ENCODE measurements at places on chromosomes 3 and 15. TPM values are rescaled to one million over a fixed set of nuclear protein-coding genes. Genes with fewer than 3 reads are reported as not detected.

Gene TRPC1
- 1.4 TPM for total RNA-seq

- H3K4me1 ChIP-seq = peaks cover 2% of the 10 kb centered on the region
- DNase-seq = no peak
- H3K36me3 ChIP-seq = no peaks in the 10 kb centered on the region
- H3K4me3 ChIP-seq = no peak overlapping the region
- no peaks in the 10 kb centered on the region for H3K27me3 ChIP-seq
Observed at GRCh38 chr3:52062505-52062904, 6.1 kb upstream of the DUSP7 start.

DNA sequence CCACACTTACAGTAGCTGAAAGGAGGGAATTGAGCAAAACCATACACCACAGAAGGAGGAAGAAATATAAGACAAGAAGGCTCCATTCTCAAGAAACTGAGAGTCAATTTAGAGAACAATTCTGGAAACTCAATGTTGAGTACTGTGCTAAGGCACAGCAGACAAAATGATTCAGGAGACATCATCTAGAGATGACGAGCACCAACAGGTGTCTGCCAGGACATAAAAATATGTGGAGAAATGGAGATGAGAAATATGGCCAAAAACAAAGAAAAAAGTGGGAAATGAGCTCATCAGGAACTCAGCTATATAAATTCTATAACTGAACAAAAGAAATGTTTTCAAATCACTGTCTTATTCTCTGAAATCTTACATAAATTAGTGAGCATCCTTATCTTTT is 343.7 kb downstream of the ERC2 start:
- peaks cover 9% of the 10 kb centered on the region for H3K27me3 ChIP-seq
- no peak for DNase-seq
- no peaks in the 10 kb centered on the region for H3K36me3 ChIP-seq
- no peak overlapping the region for H3K4me3 ChIP-seq
- H3K27ac ChIP-seq = no peak overlapping the region

- H3K27me3 ChIP-seq = no peaks in the 10 kb centered on the region
- DNase-seq = no peak
Observed at GRCh38 chr3:52150357-52150756, 3.9 kb downstream of the POC1A start.

DNA sequence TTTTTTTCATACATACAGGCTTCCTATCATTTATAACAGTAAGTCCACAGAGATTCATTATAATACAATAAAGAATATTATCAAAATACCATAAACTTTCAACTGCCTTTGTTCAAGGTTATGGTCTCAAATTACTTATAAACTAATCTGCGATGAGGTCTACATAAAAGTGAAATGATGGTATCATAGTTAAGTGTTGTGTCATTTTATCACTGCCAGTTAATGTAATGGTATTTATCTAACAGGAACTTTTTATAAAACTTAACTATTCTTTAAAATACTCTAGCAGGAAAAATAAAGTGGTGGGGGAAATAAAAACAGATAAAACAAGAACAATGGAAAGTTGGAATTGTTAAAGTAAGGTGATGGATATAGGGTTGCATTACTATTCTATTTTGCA is 153.1 kb downstream of the OSBPL10 start:
- DNase-seq = no peak
- no peaks in the 10 kb centered on the region for H3K36me3 ChIP-seq
- no peak overlapping the region for H3K27ac ChIP-seq
- H3K27me3 ChIP-seq = peaks cover 4% of the 10 kb centered on the region
- H3K4me3 ChIP-seq = no peak overlapping the region

DNA sequence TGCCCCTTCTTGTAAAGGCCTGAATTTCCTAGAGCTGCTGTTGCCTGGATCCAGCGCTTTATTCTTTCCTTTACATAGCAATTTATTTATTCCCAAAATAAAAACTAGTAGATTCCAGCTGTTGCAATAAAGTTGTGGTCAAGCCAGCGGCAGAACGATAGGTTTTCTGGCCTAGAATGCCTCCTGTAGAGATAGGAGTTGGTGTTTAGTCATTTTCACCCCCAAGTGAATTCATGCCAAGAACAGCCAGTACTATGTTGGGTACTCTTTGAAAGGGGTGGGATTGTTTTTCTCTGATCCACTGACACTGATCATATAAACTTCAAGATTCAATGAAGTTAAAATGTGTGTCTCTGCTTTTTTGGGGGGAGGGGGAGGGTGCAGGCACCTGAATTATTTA is 69.7 kb downstream of the KLHL25 start:
- H3K27ac ChIP-seq = peak overlapping the region; percentile 29
- H3K36me3 ChIP-seq = peaks cover 86% of the 10 kb centered on the region
- no peak for DNase-seq
- no peak overlapping the region for H3K4me3 ChIP-seq

- DNase-seq = no peak
- H3K27me3 ChIP-seq = no peaks in the 10 kb centered on the region
- H3K36me3 ChIP-seq = no peaks in the 10 kb centered on the region
- no peak overlapping the region for H3K27ac ChIP-seq
- H3K4me1 ChIP-seq = peaks cover 6% of the 10 kb centered on the region
Observed at GRCh38 chr15:92520914-92521623, 127.4 kb downstream of the ST8SIA2 start.

GRCh38 chr3:135862361-135862760 is 103.2 kb upstream of the PPP2R3A start:
- no peaks in the 10 kb centered on the region for H3K27me3 ChIP-seq
- no peak overlapping the region for H3K4me3 ChIP-seq
- H3K4me1 ChIP-seq = no peaks in the 10 kb centered on the region
- no peak for DNase-seq
- no peaks in the 10 kb centered on the region for H3K36me3 ChIP-seq
- H3K27ac ChIP-seq = no peak overlapping the region

GRCh38 chr15:76756381-76756780 is 148.8 kb downstream of the SCAPER start:
- DNase-seq = no peak
- no peak overlapping the region for H3K27ac ChIP-seq
- no peak overlapping the region for H3K4me3 ChIP-seq
- H3K4me1 ChIP-seq = peaks cover 3% of the 10 kb centered on the region
- peaks cover 19% of the 10 kb centered on the region for H3K36me3 ChIP-seq

Gene GTF2A2
- 193 TPM for total RNA-seq

DNA sequence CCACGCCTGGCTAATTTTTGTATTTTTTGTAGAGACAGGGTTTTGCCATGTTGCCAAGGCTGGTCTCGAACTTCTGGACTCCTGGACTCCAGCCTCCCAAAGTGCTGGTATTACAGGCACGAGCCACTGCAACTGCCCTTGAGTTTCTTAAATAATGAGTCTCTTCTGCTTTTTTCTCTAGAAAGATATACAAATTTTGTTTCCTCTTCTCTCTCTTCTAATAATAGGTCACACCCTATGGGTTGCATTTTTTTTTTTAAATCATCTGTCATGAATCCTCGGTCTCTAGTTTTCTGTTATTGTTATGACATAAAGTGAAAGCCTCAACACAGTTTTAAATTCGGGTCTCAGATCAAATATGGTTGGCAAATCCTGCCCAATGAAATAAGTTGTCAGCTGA is 111.2 kb downstream of the IL12A start:
- H3K4me1 ChIP-seq = peaks cover 5% of the 10 kb centered on the region
- peaks cover 3% of the 10 kb centered on the region for H3K27me3 ChIP-seq
- DNase-seq = no peak
- H3K27ac ChIP-seq = no peak overlapping the region

Gene CCR5
- total RNA-seq = 0.46 TPM

Gene WDR93
- not detected for total RNA-seq

DNA sequence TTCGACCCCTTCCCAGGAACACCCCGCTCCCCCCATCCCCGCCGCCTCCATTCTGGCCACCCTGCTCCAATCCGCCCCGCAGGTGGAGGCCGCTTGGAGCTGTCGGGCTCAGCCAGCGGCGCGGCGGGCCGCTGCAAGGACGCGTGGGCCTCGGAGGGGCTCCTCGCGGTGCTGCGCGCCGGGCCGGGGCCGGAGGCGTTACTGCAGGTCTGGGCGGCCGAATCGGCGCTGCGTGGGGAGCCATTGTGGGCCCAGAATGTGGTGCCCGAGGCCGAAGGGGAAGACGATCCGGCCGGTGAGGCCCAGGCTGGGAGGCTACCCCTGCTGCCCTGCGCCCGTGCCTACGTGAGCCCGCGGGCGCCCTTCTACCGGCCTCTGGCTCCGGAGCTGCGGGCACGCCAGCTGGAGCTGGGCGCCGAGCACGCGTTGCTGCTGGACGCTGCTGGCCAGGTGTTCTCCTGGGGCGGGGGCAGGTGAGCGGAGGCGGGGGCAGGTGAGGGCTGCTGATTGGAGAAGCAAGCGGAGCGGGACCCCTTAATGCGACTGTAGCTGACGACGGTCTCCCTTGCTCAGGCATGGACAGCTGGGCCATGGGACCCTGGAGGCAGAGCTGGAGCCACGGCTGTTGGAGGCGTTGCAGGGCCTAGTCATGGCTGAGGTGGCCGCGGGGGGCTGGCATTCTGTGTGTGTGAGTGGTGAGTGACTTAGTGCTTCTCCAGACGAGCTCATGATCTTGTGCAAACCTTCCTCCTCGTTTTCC is 2.5 kb downstream of the RCCD1 start:
- no peaks in the 10 kb centered on the region for H3K27me3 ChIP-seq
- peak overlapping the region; percentile 34 for H3K27ac ChIP-seq
- peaks cover 17% of the 10 kb centered on the region for H3K4me1 ChIP-seq

- no peak for DNase-seq
- peak overlapping the region; percentile 82 for H3K4me3 ChIP-seq
- H3K36me3 ChIP-seq = peaks cover 3% of the 10 kb centered on the region
- no peaks in the 10 kb centered on the region for H3K27me3 ChIP-seq
- H3K27ac ChIP-seq = peak overlapping the region; percentile 61
Observed at GRCh38 chr3:183161552-183162336, 790 bp downstream of the LAMP3 start.

- no peaks in the 10 kb centered on the region for H3K36me3 ChIP-seq
- no peaks in the 10 kb centered on the region for H3K4me1 ChIP-seq
- no peak overlapping the region for H3K4me3 ChIP-seq
- H3K27ac ChIP-seq = no peak overlapping the region
- no peaks in the 10 kb centered on the region for H3K27me3 ChIP-seq
- DNase-seq = no peak
Observed at GRCh38 chr3:104992676-104993075, 374.0 kb upstream of the ALCAM start.

GRCh38 chr15:91228383-91228782 is 128.3 kb downstream of the SV2B start:
- DNase-seq = no peak
- H3K27me3 ChIP-seq = peaks cover 8% of the 10 kb centered on the region
- H3K4me3 ChIP-seq = no peak overlapping the region

Gene KBTBD12
- total RNA-seq = not detected

Gene RHOV
- 0.80 TPM for total RNA-seq

- DNase-seq = no peak
- peaks cover 17% of the 10 kb centered on the region for H3K4me1 ChIP-seq
- H3K27me3 ChIP-seq = peaks cover 30% of the 10 kb centered on the region
- H3K36me3 ChIP-seq = no peaks in the 10 kb centered on the region
- H3K4me3 ChIP-seq = no peak overlapping the region
- H3K27ac ChIP-seq = no peak overlapping the region
Observed at GRCh38 chr15:70437089-70437488, 326.3 kb downstream of the UACA start.

GRCh38 chr15:31489801-31490646 is 163.4 kb downstream of the KLF13 start:
- H3K27ac ChIP-seq = no peak overlapping the region
- H3K36me3 ChIP-seq = peaks cover 14% of the 10 kb centered on the region
- peaks cover 52% of the 10 kb centered on the region for H3K4me1 ChIP-seq
- no peaks in the 10 kb centered on the region for H3K27me3 ChIP-seq

Gene CPNE4
- total RNA-seq = not detected

GRCh38 chr15:40766194-40766815 is 2.4 kb downstream of the GCHFR start:
- H3K27me3 ChIP-seq = no peaks in the 10 kb centered on the region
- peaks cover 17% of the 10 kb centered on the region for H3K36me3 ChIP-seq
- H3K27ac ChIP-seq = peak overlapping the region; percentile 12
- H3K4me3 ChIP-seq = no peak overlapping the region

Gene CD200R1
- total RNA-seq = 3.4 TPM

Gene GRIP2
- total RNA-seq = not detected

- H3K27me3 ChIP-seq = peaks cover 3% of the 10 kb centered on the region
- no peak overlapping the region for H3K4me3 ChIP-seq
- H3K36me3 ChIP-seq = no peaks in the 10 kb centered on the region
- DNase-seq = no peak
Observed at GRCh38 chr3:38773528-38773927, 42.5 kb downstream of the SCN10A start.

DNA sequence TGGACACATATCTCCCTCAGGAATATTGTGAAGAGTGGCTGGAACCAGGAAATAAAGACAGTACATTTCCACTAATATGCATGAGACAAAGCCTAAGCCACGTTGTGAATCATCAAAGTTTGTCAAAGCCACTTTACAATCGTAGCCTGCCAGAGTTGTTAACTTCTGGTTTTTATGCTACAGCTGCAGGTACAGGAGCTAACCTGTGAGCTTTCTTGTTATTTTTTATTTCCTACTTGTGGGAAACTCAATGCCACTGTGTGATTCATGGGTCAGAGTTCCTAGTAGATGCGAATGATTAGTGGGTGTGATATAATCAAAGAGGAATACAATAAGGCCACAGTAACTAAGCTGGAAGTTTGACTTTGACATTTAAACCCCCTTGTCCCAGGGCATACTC is 44.4 kb upstream of the TEX9 start:
- no peak for DNase-seq
- no peaks in the 10 kb centered on the region for H3K4me1 ChIP-seq
- no peak overlapping the region for H3K27ac ChIP-seq
- H3K27me3 ChIP-seq = no peaks in the 10 kb centered on the region

- no peaks in the 10 kb centered on the region for H3K4me1 ChIP-seq
- H3K27me3 ChIP-seq = no peaks in the 10 kb centered on the region
- H3K27ac ChIP-seq = no peak overlapping the region
- H3K4me3 ChIP-seq = no peak overlapping the region
- no peak for DNase-seq
- no peaks in the 10 kb centered on the region for H3K36me3 ChIP-seq
Observed at GRCh38 chr3:76311941-76312340, 526.6 kb upstream of the ZNF717 start.

GRCh38 chr3:126147147-126147931 is 33.0 kb downstream of the ALDH1L1 start:
- no peaks in the 10 kb centered on the region for H3K4me1 ChIP-seq
- no peak for DNase-seq
- peaks cover 11% of the 10 kb centered on the region for H3K27me3 ChIP-seq
- no peak overlapping the region for H3K27ac ChIP-seq

GRCh38 chr3:52374173-52374572 is 58.1 kb downstream of the DNAH1 start:
- no peak overlapping the region for H3K27ac ChIP-seq
- DNase-seq = no peak
- peaks cover 3% of the 10 kb centered on the region for H3K4me1 ChIP-seq
- peaks cover 3% of the 10 kb centered on the region for H3K36me3 ChIP-seq
- peaks cover 4% of the 10 kb centered on the region for H3K27me3 ChIP-seq

GRCh38 chr3:53100818-53101466 is 29.3 kb downstream of the RFT1 start:
- no peaks in the 10 kb centered on the region for H3K27me3 ChIP-seq
- peak overlapping the region; percentile 37 for H3K4me3 ChIP-seq
- peaks cover 55% of the 10 kb centered on the region for H3K4me1 ChIP-seq
- peaks cover 67% of the 10 kb centered on the region for H3K36me3 ChIP-seq
- H3K27ac ChIP-seq = peak overlapping the region; percentile 70
- peak; percentile 28 for DNase-seq

Data from activated T-helper 2 cell treated with anti-CD3 and anti-CD28 coated beads, Interferon-gamma antibody, Interleukin-2, Interleukin-4, amounts not matched to agents 10 μg/mL and 5 μg/mL and 100 μg/mL, durations not matched to agents 14 hours and 24 hours and 36 hours (primary cell).